Right renal cortex interstitium (tissue), 3 donors: ENCODE measurements at places on chromosomes 1 and 21.
A peak's percentile ranks its signal among the peaks of the same experiment; 100 is the strongest.

DNA sequence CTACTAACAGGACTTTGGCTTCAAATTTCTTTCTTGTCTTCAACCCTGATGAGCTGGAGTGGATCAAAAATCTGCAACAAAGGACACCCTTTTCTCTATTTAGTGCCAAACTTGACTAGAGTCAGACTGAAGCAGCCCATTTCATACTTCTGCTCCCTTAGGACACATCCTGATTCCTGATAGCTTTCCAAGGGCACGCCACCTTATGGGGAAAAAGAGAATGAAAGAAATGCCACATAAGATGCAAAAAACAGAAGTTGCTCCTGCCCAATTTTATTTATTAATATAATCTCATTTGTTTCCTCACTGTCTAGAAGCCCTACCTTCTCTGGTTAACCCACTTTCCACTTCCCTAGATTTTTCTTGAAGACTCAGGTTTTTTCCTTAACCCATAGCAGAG is 72.7 kb upstream of the NBPF4 start:
- no peak for DNase-seq

GRCh38 chr1:50084389-50084788 is 24.3 kb upstream of the ELAVL4 start:
- DNase-seq: no peak

DNA sequence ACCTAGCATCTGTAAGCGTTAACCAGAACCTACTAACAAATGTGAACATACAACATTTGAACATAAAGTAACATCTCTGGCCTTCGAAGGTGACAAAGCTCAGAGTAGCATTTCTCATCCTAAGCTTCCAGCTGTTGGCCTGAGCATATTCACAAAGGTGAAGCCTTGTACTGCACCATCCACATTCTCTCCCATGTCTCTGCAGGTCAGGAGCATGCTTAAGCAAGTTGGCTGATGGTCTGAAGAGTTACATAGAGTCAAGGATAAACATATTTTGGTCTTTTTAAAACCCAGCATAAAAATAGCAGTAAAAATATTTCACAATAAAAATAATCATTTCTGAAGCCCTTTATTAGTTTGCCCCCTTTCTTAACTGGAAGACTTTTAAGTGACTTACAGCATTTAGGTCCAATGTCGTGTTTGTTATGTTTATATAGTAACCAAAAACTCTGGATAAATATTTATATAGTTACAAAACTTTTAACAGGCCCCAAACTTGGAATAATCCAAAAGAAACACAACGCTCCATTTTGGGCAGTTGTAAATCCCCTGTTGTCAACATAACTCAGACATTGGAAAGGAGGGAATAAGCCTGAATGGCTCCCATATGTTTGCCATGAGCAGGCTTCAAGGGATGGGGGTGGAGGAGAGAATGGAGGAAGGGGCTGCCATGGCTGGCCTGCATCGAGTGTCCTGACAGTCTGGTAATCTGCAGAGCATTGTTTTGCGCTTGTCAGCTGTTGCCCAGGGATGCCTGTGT is 42.8 kb upstream of the ENAH start:
- peak; percentile 67 for DNase-seq

GRCh38 chr1:38616846-38617245 is 242.7 kb downstream of the RRAGC start:
- no peak for DNase-seq

DNA sequence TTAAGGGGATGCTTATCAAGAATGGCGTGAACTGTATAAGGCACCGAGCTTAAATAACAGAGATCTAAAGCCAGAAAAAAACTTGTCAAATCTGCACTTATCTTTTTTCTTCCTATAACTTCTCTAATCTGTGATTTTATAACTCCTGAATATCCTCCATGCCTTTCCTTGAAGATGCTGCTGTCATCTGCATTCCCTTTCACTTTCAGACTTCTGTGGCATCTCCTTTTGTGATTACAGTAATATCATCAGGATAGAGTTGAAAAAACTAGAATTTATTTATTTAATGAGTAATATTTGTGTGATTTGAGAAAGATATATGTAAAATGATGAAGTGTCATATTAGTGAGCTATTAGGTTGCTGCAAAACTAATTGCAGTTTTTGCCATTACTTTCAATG is 357.8 kb upstream of the PTBP2 start:
- no peak for DNase-seq

- no peak for DNase-seq
These were observed 91.0 kb upstream of the PPM1J start for GRCh38 chr1:112806090-112806642.
